ENCODE measurements at places on chromosomes 7 and 10. TPM values are rescaled to one million over a fixed set of nuclear protein-coding genes. Genes with fewer than 3 reads are reported as not detected.

Gene FAM180A
- 0.08 TPM for total RNA-seq

Gene ASIC3
- 1.8 TPM for total RNA-seq

Gene CRTAC1
- not detected for total RNA-seq

Gene TSPAN12
- not detected for total RNA-seq

Gene ZNF511
- 38.3 TPM for total RNA-seq

Gene PNLIPRP1
- not detected for total RNA-seq

Gene ITIH2
- total RNA-seq: not detected

Gene SFXN2
- 5.6 TPM for total RNA-seq

Gene CALHM2
- 2.3 TPM for total RNA-seq

Gene ATP6V1F
- total RNA-seq: 171 TPM

Gene SLC26A3
- total RNA-seq: not detected

Gene GIMAP7
- not detected for total RNA-seq

Gene LIPF
- not detected for total RNA-seq

Gene FGFR2
- total RNA-seq: 14.7 TPM

Gene PTF1A
- not detected for total RNA-seq

Gene ABCC2
- 0.39 TPM for total RNA-seq

Gene MET
- 76.1 TPM for total RNA-seq

Gene ACHE
- total RNA-seq: 0.31 TPM

Gene GRM3
- not detected for total RNA-seq

Gene TRIM50
- total RNA-seq: not detected

Gene ANLN
- 102 TPM for total RNA-seq

Gene C10orf62
- not detected for total RNA-seq

Gene ZCCHC24
- 1.0 TPM for total RNA-seq

Gene CYP3A7
- not detected for total RNA-seq

Gene PRKAR2B
- not detected for total RNA-seq

Gene OGDHL
- 1.2 TPM for total RNA-seq

Gene MYL10
- not detected for total RNA-seq

Gene AKR1C4
- total RNA-seq: not detected

Gene SMKR1
- not detected for total RNA-seq

Gene GRB10
- 10.6 TPM for total RNA-seq

Gene HOXA13
- total RNA-seq: not detected

Gene SYT15
- total RNA-seq: 0.08 TPM

Gene KCNIP2
- total RNA-seq: not detected

Gene UNCX
- not detected for total RNA-seq

Gene PDE1C
- total RNA-seq: 6.7 TPM

Gene FOXI2
- not detected for total RNA-seq

Gene GAD2
- total RNA-seq: not detected

Gene TBC1D12
- 6.9 TPM for total RNA-seq

Gene ZFYVE27
- total RNA-seq: 11.6 TPM

Gene FAM25G
- 21.2 TPM for total RNA-seq

Gene C10orf67
- total RNA-seq: 0.34 TPM

Gene ENKUR
- total RNA-seq: not detected

Gene LIPN
- not detected for total RNA-seq

Gene FAM25C
- total RNA-seq: not detected

Gene CALML3
- total RNA-seq: 58.4 TPM

Gene SH2B2
- 6.4 TPM for total RNA-seq

Gene RASA4B
- total RNA-seq: 0.62 TPM

Gene CPN1
- not detected for total RNA-seq

Gene CRYGN
- not detected for total RNA-seq

Gene TRPV5
- not detected for total RNA-seq

Gene SDK1
- 1.6 TPM for total RNA-seq

Gene ASB10
- total RNA-seq: not detected

Gene AP5Z1
- total RNA-seq: 20.4 TPM

Gene PMS2
- total RNA-seq: 17.9 TPM

Data from hair follicular keratinocyte (primary cell).